Spinal cord (tissue), 10 donors: ENCODE measurements at places on chromosomes 13 and 19. TPM values are rescaled to one million over a fixed set of nuclear protein-coding genes. Genes with fewer than 3 reads are reported as not detected.

DNA sequence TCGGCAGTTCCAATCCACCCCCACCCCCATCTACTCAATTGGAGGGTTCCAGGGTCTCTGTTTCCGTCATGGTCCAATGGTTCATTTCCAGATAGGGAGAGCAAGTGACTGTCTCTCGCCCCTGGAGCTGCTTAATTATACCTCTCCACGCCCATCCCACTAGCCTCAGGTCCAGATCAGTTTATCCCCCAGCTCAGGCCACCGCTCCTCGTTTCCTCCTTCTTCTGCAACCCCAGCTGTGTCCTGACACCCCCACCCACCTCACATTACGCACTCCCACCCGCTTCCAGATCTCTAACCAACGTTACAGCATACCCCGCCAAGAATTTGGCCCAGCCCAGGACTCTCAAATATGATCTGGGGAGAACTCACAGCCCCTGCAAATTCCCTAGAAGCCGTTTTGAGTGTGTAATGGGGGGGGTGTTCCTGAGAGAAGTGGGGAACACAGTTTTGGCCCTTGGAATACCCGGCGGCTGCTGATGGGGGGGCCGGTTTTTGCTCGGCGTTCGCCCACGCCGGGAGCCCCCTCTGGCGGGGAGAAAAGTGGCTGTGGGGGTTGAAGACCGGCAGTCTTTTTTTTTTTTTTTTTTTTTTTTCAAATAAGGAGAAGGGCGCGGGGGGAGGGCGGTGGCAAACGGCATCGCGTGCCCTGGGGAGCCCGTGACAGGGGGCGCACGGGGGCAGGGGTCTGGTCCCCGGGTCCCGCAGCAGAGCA, 1.7 kb upstream of the PDE4A start:
- H3K4me3 ChIP-seq: no peak overlapping the region
- peaks cover 36% of the 10 kb centered on the region for H3K4me1 ChIP-seq
- H3K36me3 ChIP-seq: no peaks in the 10 kb centered on the region
- peaks cover 81% of the 10 kb centered on the region for H3K27me3 ChIP-seq
- H3K27ac ChIP-seq: no peak overlapping the region
- no peak for DNase-seq

GRCh38 chr19:8537099-8537498, 23.1 kb upstream of the ZNF414 start:
- H3K27ac ChIP-seq: no peak overlapping the region
- H3K4me1 ChIP-seq: no peaks in the 10 kb centered on the region
- peaks cover 2% of the 10 kb centered on the region for H3K36me3 ChIP-seq
- DNase-seq: no peak
- no peaks in the 10 kb centered on the region for H3K27me3 ChIP-seq
- no peak overlapping the region for H3K4me3 ChIP-seq

GRCh38 chr19:11281356-11282049, 14.5 kb upstream of the TSPAN16 start:
- no peak overlapping the region for H3K27ac ChIP-seq
- no peaks in the 10 kb centered on the region for H3K27me3 ChIP-seq
- DNase-seq: no peak
- H3K36me3 ChIP-seq: no peaks in the 10 kb centered on the region
- H3K4me3 ChIP-seq: no peak overlapping the region
- no peaks in the 10 kb centered on the region for H3K4me1 ChIP-seq

DNA sequence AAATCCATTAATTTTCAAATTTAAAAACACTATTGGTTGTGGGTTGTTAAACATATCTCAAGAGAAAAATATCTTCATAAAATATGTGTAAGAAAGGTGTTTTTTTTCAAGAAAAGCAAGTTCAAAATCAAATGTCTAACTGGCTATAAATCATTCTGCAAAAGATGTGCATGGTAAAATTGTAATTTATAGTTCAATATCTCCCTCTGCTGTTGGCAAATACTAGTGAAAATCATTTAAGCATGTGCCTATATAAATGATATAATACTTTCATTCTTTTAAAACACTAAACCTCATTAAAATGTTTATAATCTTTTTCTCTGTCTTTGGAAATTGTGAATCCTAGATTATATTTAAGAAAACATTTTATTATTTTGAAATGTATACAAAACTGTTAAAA, 17.2 kb upstream of the SLITRK6 start:
- no peaks in the 10 kb centered on the region for H3K27me3 ChIP-seq
- H3K27ac ChIP-seq: no peak overlapping the region
- H3K36me3 ChIP-seq: no peaks in the 10 kb centered on the region
- DNase-seq: no peak
- no peak overlapping the region for H3K4me3 ChIP-seq
- H3K4me1 ChIP-seq: no peaks in the 10 kb centered on the region

DNA sequence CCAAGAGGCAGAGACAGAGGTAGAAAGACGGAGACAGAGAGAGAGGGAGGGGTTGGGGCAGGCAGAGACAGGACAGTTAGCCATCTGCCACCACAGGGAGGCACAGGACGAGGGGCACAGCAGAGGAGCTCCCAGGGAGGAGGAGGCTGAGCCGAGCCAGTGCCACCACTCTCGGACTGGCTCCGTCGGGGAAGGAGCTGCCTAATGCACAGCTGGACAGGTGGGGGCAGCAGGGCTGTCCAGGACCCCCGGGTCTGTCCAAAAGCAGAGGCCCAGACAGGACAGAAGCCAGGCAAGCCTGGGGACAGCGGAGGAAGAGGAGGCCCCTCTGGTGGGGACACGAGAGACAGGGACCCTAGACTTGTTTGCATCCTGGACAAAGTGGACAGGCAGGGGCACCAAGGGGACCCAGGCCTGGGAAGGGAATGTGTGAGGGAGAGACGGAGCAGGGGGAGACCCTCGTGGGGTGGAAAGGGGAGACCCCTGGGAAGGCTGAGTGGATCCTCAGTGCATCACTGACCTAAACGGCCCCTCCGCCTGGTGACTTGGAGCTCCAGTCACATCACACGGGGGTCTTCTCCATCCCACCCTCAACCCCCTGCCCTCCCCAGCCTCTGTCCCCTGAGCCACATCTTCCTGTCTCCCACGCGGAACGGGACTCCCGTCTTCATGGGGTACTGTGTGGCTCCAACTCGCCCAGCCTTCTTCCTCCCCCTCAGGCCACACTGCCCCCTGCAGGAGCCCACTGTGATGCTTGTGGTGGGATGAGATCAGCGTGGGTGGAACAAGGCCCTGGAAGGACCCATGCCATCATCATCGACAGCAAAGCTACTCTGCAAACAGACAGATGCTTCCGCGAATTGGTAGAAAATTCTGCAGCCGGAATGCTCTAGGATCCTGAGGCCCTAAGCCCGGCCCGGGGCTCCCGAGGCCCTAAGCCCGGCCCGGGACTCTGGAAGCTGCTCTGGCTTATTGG, 915 bp downstream of the F10 start:
- H3K27me3 ChIP-seq: no peaks in the 10 kb centered on the region
- H3K4me3 ChIP-seq: no peak overlapping the region
- DNase-seq: no peak
- no peak overlapping the region for H3K27ac ChIP-seq

- no peak overlapping the region for H3K27ac ChIP-seq
- H3K4me3 ChIP-seq: no peak overlapping the region
- H3K36me3 ChIP-seq: no peaks in the 10 kb centered on the region
- no peaks in the 10 kb centered on the region for H3K27me3 ChIP-seq
- H3K4me1 ChIP-seq: no peaks in the 10 kb centered on the region
These were observed 121.8 kb downstream of the AKAP11 start for GRCh38 chr13:42393573-42394360.

GRCh38 chr19:51007488-51007887, 6.1 kb upstream of the KLK8 start:
- DNase-seq: no peak
- no peak overlapping the region for H3K4me3 ChIP-seq
- no peak overlapping the region for H3K27ac ChIP-seq
- H3K27me3 ChIP-seq: peaks cover 28% of the 10 kb centered on the region
- H3K36me3 ChIP-seq: no peaks in the 10 kb centered on the region

CD320 gene
- 33.1 TPM for total RNA-seq

MISP gene
- 0.40 TPM for total RNA-seq
